ENCODE measurements at places on chromosomes 2 and 18.

DNA sequence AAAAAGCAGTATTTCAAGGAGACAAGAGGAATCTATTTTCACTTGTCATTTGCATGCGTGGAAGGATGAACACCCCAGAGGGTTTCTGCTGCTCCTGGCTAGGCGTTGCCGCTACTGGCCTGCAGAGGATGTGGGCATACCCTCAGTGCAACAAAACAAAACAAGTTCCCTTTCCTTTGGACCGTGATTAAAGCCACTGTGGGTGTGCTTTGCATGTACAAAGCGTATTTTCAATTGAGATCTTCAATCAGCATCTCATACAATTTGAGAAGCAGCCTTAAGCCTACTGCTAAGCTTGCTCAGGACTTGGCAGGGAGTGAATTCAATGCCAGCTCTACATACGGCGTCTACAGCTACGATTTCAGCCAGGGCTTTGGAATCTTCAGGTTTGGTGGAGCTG is 298.4 kb downstream of the LPIN1 start:
- no peak for DNase-seq

GRCh38 chr2:193561054-193561453 is 1366.3 kb upstream of the TMEFF2 start:
- DNase-seq, result no peak

GRCh38 chr2:220962556-220962955 is 609.5 kb downstream of the EPHA4 start:
- no peak for DNase-seq

- DNase-seq, result no peak
These were observed 443 bp downstream of the CPSF3 start for GRCh38 chr2:9423922-9424272.

GRCh38 chr2:150621526-150622213 is 134.2 kb upstream of the RND3 start:
- DNase-seq, result no peak

- no peak for DNase-seq
These were observed 53.1 kb downstream of the HPCAL1 start for GRCh38 chr2:10355471-10356438.

DNA sequence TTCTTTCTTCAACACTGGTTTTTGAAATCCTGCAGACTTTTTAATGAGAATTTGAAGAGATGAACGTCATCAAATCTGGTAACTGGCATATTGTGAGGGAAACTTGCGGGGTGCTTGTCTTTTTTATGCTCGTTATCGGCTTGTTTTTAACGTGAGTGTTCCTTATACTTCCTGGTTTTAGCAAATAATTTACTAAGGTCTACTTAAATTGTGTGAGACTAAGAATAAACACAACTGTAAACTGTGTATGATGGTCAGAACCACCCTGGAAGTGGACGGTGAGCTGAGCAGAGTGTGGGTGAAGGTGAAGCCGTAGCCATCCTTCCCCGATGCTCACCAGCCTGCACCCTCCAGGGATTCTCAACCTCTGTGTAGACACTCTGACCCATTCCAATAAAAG is 82.3 kb upstream of the CDC42EP3 start:
- DNase-seq, result no peak

- DNase-seq, result no peak
These were observed 135.0 kb downstream of the TANC1 start for GRCh38 chr2:159103411-159103810.

GRCh38 chr18:48079885-48080284 is 149.4 kb upstream of the SMAD2 start:
- no peak for DNase-seq

- DNase-seq, result no peak
These were observed 505.9 kb downstream of the ERBB4 start for GRCh38 chr2:212032536-212033219.

GRCh38 chr2:235538981-235539380 is 45.1 kb downstream of the AGAP1 start:
- DNase-seq, result no peak

- no peak for DNase-seq
These were observed 388.6 kb upstream of the TNP1 start for GRCh38 chr2:217248312-217248935.

- DNase-seq, result no peak
These were observed 37.5 kb downstream of the CMPK2 start for GRCh38 chr2:6828299-6828584.

DNA sequence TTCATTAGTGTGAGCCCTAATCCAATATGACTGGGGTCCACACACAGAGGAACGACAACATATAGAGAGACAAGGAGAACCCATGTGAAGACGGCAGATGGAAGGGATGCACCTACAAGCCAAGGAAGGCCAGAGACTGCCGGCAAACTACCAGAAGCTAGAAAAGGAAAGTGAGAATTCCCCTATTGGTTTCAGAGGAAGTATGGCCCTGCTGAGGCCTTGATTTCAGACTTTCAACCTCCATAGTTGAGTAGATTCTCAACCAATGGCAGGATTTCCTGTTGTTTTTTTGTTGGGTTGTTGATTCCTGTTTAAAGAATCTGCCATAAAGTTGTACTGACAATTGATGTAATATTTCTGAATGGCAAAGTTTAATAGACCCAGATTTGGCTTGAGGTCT is 241.5 kb downstream of the SATB2 start:
- no peak for DNase-seq

DNA sequence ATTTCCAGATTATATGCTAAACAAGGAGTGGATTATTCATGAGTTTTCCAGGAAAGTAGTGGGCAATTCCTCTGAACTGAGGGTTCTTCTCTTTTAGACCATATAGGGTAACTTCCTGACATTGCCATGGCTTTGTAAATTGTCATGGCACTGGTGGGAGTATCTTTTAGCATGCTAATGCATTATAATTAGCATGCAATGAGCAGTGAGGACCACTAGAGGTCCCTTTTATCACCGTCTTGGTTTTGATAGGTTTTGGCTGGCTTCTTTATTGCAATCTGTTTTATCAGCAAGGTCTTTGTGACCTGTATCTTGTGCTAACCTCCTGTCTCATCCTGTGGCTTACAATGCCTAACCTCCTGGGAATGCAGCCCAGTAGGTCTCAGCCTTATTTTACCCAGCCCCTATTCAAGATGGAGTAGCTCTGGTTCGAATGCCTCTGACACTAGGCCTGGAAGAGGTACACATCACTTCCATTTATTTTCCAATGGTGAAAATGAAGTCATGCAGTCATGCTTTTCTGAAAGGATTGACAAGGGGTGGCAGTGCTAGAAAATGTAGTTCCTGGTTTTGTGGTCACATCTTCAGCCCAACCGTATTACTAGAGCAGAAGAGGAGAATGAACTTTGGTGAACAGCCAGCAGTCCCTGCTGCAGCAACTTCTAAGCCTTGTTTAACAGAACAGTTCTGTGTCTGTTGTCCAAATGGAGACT is 26.6 kb upstream of the ITGA4 start:
- no peak for DNase-seq

DNA sequence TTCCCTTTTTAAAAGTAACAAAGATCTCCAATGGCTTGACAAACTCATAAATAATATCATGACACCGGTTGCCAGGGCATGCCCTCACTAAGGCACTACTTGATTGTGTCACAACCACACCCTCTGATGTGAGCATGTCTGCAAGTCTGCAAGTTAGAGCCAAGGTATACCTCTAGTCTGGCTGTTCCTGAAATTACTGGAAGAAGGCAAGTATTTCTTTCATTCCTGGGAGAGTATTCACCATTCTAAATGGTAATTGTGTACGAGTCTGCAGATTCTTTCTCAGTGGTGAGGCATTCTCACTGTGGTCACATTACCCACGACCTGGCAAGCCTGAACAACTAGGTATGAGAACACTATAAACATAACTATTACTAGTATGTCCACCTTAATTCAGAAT is 25.7 kb upstream of the RNU4ATAC start:
- DNase-seq, result no peak

DNA sequence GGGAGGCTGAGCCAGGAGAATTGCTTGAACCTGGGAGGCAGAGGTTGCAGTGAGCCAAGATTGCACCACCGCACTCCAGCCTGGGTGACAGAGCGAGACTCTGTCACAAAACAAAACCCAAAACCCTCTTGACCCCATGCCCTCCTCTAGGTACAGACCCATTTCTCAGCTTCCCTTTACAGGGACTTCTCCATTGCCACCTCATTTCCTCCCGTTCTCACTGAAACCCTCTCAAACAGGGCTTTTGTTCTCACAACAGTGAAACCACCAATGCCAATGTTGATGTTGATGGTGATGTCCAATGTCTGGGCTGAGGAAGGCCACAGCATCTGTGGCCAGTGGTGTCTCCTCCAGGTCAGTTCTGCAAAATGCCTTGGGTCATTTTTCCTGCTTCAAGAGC is 69.0 kb upstream of the ZCCHC2 start:
- no peak for DNase-seq

GRCh38 chr2:15819562-15820256 is 120.6 kb upstream of the MYCN start:
- no peak for DNase-seq

DNA sequence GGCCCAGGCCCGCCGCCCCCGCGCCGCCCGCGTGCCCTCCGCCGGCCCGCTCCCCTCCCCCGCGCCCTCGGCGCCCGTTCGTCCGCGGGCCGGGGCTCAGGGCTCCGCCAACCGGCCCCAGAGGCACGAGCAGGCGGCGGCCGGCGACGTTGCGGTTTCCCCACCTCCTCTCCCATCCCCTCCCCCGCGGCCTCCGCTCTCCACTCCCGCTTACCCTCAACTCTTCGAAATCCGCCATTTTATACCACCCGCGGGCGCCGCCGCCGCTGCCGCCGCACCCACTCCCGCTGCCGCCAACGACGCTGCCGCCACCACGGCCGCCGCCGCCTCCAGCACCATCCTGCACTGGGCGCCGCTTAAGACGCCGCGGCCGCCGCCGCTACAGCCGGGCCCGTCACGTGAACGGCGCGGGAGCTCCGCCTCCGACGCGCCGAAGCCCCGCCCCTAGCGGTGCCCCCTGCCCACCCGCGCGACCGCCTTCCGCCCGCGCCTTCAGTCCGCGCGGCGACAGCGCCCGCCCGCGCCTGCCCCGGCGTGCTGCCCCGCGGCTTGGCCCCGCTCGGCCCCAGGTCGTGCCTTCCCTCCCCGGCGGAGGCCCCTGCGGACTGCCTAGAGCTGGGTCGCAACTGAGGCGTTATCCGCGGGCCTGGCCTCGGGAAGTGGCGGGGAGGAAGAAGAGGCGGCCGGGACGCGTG is at the start of the genes KATNAL2 and PIAS2:
Gene KATNAL2, plus strand, starts transcription at position 495 of the 695 bp plus-strand sequence. CDS start 29,271 bp downstream, outside the sequence.
Gene PIAS2, minus strand, starts transcription at position 400 of the 695 bp plus-strand sequence. Its CDS starts 162 bp downstream, at position 238.
- peak; percentile 82 for DNase-seq

GRCh38 chr18:76412010-76412817 is 82.8 kb downstream of the ZNF516 start:
- DNase-seq, result no peak

GRCh38 chr2:5720426-5720825 is 28.2 kb downstream of the SOX11 start:
- no peak for DNase-seq

DNA sequence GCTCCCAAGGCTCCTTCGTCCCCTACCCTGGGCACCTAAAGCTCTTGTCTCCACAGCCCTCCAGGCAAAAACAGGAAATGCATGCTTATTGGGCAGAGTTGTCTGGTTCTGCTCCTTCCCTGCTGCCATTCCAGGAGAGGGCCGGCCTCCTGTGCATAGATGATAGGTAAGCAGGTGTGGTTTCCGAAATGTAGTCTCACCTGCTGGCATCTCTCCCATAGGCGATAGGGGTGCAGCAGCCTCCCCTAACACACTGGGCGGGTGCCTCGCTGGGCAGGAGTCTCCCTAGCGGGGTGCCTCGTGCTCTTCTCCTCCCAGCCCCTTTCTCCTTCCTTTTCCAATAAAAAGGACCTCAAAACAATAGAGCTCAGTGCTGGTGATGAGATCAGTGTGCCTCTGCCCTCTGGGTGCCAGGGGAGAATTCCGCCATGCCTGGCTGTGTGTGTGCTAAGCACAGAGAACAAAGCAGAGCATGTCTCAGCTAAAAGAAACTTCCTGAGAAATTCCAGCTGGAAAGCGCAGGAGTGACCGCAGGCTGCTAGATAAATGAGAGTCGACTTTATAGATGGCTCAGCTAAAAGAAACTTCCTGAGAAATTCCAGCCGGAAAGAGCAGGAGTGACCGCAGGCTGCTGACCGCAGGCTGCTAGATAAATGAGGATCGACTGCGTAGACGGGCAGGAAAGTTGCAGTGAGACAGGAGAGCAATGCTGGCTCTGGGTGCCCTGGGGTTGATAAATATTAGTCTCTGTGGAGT is 11.3 kb upstream of the PXDN start:
- no peak for DNase-seq

DNA sequence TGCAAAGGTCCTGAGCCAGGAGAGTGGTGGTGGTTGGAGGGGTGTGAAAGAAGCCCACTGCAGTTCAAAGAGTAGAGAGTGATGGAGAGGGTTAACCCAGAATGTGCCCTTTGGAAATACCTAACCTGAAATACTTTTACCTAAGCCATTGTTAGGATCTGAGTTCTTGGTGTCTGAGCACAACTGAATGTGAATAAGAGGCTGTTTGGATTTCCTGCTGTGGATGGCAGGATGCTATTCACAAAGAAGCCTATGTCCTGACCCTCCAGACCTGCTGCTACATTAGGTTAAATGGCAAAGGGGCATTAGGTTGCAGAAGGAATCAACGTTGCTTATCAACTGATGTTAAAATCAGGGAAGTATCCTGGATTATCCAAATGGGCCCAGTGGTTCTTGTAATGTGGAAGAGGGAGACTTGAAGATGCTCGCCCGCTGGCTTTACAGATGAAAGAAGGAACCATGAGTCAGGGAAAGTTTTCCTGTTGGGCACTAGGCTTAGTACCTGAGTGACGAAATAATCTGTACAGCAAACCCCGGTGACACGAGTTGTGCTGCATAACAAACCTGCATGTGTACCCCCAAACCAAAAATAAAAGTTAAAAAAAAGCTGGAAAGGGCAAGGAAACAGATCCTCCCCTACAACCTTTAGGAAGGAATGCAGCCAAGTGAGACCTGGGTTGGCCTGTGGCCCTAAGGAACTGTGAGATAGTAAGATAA is 27.2 kb downstream of the ITGA6 start:
- no peak for DNase-seq

DNA sequence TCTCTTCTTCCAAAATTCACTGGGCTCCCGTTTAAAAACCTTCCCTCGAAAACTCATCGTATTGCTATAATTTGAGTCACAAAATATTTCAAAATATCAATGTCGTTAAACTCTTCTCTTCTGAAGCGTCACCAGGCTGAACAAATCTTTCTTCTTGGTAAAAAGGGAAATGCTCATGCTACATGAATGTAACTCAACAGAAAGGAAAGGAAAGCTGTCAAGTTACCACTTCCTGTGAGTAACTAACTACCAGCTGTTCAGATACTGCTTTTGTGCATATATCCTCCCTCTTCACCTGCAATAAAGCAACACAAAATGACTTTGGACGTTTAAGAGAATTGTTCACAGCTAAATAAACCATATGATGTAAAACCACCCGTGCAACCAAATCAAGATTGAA is 95.4 kb downstream of the DOCK10 start:
- no peak for DNase-seq

DNA sequence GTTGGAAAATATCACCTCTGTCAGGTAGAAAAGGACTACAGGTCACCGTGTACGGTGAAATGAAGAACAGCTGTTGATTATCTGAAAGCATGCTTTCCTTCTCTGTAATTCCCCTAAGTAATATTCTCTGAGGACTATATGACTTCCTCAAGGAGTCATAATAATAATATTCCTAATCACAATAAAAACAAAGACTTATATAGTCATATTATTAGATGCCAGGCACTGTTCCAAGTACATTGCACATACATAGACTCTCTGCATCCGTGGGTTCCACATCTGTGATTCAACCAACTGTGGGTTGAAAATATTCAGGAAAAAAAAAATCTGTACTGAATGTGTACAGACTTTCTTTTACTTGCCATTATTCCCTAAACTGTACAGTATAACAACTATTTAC is 512.4 kb upstream of the ID2 start:
- no peak for DNase-seq

GRCh38 chr2:207660994-207661393 is 35.8 kb upstream of the METTL21A start:
- no peak for DNase-seq
